Fibroblast of mammary gland (primary cell): ENCODE measurements at places on chromosomes 4 and X.

DNA sequence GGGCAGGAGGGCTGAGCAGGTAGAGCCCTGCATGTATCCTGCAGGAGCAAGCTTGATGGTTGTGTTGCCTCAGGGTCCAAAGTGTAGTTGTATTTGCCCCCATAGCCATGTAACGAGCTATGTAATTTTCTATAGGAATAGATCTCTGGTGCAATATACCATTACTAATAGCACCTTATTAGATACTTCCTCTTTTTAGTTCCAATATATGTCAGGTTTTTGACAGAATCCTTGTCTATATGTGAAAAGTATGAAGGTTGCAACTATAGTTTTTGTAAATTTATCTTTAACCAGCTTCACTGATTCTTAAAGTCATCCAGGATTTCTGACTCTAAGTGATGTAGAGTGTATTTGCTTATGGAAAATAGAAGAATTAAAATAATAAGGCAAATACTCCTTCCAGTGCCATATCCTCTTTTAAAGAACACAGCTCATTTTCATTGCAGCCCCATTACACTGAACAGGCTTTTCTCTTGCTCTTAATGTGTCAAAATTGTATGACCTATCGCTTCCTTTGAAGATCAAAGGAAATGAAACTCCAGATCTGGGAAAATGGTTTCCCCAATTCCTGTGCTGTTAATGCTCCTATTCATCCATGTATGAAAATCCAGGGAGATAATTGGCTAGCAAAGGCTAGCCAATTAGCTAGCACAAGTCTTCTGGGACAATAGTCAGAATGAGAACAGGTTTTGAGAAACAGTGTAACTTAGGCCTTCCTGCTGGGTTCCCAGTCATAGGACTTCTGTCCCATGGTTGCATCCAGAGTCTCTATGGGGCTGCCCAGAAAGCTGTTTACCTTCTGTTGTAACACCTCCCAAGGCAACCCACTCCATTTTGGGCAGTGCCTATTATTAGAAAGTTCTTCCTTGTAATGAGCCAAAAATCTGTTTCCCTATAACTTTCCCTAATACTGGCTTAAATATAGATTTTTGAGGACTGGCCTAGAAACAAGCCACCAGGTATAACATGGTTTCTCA, 90.6 kb downstream of the TSPAN7 start:
- DNase-seq = no peak

- no peak for DNase-seq
These were observed 558.8 kb downstream of the MID1IP1 start for GRCh38 chrX:39360101-39360500.

DNA sequence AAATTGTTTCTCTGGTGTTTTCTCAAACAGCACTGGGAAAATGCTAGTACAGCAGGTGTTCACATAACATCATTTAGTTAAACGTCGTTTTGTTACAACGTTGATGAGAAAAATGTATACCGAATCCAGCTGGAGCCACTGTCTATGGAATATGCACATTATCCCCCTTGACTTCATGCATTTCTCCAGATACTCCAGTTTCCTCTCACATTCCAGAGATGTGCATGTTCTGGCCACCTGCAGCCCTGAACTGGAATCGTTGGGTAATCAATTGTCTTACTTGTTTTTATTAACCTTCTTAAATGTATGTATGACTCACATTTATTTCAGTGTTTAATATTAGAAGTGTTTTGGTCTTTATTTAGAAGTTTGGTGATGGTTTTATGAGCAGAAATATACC, 18.4 kb upstream of the ODAM start:
- no peak for DNase-seq

- DNase-seq = peak; percentile 92
These were observed 7.8 kb downstream of the ZCCHC4 start for GRCh38 chr4:25320336-25320735.

GRCh38 chrX:11287505-11287904, 5.7 kb upstream of the AMELX start:
- DNase-seq = peak; percentile 50

DNA sequence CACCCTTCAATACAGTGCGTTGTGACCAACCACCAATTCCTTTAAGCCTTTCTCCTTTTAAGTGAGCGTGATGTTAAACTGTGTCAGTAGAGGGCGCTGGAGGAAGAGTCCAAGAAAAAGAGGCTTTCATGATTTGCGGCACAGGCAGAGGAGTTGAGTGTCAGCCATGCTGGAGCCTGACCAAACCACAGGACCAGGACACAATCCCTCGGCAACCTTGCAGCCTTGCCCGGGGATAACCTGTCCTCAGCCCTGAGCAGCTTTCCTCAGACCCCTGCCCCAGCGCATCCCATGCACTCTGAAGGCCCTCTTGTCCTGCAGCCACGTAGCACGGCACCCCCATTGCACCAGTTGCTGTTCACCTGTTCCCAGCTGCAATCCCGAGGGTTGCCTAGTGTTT, 53.5 kb upstream of the SMIM31 start:
- DNase-seq = peak; percentile 4

- no peak for DNase-seq
These were observed 11.6 kb upstream of the ASMTL start for GRCh38 chrX:1464041-1464970.

- DNase-seq = no peak
These were observed 9.7 kb upstream of the CLNK start for GRCh38 chr4:10694151-10694827.

- peak; percentile 0 for DNase-seq
These were observed 93.2 kb upstream of the ATP8A1 start for GRCh38 chr4:42750091-42750490.
